ENCODE measurements at places on chromosomes 6 and 20.

- DNase-seq: no peak
Measured at GRCh38 chr20:1465470-1466210, 1.0 kb downstream of the NSFL1C start.

DNA sequence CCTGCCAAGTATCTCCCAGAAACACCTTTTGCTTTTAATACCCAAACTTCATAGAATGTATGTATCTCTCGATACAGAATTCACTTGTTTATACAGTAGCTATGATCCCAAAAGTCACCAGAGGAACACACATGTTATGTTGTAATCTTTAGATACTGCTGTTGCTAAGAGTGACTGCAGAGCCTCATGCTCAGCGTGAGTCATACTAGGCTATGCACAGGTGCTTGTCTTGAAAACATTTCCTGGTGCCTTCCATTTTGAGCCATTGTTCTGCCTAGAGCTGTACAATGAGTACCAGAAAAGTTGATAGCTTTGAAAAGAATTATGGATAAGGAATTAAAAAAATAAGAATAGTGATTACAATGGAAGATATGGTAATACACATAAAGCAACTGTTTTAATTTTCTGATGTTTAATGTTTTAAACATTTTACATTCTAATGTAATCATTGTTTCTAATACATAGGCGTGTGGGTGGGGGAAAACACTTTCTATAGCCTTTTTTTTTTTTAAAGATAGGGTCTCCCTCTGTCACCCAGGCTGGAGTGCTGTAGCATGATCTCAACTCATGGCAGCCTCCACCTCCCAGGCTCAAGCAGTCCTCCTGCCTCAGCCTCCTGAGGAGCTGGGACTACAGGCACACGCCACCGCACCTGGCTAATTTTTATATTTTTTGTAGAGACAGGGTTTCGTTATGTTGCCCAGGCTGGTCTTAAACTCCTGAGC, 79.4 kb downstream of the CD24 start:
- no peak for DNase-seq

DNA sequence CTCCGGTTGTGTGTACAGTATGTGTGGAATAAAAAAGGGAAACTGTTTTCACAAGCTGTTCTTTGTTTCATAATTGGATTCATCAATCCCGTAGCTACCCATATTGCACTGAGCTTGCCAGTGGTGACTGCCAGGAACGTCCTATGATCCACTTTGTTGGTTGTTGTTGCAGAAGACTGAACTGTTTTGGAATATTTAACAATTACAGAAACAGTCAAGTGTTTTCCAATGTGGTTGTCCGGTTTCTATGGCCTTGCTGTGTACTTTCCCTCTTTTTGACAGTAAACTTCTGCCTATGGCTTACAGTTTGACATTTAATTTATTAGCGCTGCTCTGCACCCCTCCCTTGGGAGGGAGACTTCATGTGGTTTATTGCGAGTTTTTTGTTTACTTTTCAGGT, 141.2 kb downstream of the DTNBP1 start:
- no peak for DNase-seq

DNA sequence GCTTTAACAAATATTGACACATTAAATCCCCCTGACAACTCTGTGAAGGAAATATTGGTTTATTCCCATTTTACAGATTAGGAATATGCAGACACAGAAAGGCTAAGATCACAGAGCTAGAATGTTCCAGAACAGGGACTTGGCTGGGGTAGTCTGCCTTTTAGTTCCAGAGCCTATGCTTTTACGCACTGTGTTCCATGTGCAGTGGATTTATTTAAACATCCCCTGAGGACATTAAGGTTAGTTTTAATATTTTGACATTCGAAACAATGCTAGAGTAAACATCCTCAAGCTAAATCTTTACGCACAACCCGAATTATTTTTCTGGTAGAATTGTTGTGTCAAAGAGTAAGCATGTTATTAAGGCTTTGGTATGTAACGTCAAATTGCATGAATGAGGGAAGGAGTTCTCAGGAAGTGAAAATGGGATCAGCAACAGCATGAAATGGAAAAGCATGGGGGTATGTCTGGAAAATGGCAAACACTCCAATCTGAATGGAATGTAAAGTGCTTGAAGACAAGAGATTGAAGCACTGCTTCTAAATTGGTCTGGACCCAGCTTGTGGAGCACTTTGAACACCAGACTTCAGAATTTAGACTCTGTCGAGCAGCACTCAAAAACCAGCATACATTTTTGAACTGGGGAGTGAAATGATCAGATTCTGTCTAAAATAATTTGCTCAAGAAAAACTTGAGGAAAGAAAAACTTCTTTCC, 429.9 kb downstream of the CD83 start:
- DNase-seq: no peak

GRCh38 chr6:169289619-169290339, 36.1 kb upstream of the THBS2 start:
- no peak for DNase-seq

DNA sequence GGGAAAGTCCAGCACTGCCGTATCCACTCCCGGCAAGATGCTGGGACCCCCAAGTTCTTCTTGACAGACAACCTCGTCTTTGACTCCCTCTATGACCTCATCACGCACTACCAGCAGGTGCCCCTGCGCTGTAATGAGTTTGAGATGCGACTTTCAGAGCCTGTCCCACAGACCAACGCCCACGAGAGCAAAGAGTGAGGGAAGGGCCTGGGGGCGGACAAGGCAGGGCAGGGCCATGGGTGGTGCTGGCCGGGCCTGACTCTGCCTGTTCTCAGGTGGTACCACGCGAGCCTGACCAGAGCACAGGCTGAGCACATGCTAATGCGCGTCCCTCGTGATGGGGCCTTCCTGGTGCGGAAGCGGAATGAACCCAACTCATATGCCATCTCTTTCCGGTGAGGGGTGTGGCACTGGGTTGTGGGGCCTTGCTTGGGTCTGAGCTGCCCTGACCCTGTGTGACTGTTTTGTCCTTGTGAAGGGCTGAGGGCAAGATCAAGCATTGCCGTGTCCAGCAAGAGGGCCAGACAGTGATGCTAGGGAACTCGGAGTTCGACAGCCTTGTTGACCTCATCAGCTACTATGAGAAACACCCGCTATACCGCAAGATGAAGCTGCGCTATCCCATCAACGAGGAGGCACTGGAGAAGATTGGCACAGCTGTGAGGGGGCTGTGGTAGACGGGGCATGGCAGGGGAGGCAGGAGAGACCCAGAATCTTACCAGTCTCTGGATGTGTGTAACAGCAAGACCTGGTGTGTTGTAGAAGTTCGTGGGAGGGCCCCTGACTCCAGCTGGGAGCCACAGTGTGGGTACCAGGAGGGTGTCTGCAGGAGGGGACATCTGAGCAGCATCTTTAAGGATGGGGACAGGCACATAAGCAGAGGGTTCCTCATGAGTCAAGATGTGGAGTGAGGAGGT, 29.1 kb downstream of the PLCG1 start:
- DNase-seq: no peak

Data from T-helper 2 cell treated with Interferon-gamma antibody and Interleukin-4, amounts not matched to agents 5 μg/mL and 100 μg/mL, for 36 hours (primary cell).